ENCODE measurements at places on chromosomes 3 and 15.

DNA sequence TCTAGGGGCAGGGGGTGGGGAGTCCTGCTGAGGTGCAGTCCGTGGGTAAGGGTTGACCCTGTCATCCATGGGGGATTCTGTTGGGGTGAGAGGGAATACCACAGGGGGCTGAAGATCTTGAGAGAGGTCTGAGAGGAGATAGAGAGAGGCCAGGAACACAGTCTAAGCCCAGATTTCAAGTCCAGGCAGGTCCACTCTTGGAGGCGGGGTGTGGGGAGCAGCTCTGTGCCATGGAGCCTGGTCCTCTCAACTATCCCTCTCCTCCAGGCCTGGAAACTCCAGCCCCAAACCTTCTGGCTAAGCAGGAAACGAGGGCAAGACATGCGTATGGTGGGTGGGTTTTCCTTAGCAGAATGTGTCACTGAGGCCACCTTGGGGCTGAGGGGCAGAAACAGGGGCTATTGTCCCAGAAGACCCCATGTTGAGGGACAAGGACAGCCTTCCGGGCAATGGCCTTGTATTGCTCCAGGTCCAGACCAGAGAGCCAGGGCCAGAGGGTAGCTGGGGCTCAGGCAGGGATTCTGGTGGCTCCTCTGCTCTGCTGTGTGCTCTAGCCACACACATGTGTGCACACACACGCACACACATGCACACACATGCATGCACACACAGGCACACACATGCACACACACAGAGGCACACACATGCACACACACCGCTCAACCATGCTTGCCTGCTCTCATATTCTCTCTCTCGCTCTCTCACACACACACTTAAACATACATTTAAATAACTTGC, 48.6 kb upstream of the MAGEF1 start:
- no peak for ATAC-seq

DNA sequence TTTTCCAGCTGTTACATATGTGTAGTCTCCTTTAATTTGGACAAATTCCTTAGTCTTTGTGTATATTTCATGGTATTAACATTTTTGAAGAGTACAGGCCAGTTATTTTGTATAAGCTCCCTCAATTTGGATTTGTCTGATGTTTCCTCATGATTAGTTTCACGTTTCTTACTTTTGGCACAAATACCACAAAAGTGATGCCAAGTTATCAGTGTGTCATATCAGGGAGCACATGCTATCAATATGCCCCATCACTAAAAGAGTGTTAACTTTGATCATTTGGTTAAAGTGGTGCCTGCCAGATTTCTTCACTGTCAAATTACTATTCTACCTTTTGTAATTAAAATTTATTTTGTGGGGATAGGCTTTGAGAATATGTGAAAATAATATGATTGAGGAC, 14.6 kb downstream of the PCNP start:
- ATAC-seq: no peak

GRCh38 chr3:13876451-13877100, 3.3 kb downstream of the WNT7A start:
- no peak for ATAC-seq

DNA sequence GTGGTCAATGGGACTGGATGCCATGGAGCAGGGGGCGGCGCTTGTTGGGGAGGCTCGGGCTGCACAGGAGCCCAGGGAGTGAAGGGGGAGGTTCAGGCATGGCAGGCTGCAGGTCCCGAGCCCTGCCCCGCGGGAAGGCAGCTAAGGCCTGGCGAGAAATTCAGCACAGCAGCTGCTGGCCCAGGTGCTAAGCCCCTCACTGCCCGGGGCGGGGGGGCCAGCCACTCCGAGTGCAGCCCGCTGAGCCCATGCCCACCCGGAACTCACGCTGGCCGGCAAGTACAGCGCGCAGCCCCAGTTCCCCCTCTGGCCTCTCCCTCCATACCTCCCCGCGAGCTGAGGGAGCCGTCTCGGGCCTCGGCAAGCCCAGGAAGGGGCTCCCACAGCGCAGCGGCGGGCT, 11.3 kb downstream of the KLHDC8B start:
- no peak for ATAC-seq

DNA sequence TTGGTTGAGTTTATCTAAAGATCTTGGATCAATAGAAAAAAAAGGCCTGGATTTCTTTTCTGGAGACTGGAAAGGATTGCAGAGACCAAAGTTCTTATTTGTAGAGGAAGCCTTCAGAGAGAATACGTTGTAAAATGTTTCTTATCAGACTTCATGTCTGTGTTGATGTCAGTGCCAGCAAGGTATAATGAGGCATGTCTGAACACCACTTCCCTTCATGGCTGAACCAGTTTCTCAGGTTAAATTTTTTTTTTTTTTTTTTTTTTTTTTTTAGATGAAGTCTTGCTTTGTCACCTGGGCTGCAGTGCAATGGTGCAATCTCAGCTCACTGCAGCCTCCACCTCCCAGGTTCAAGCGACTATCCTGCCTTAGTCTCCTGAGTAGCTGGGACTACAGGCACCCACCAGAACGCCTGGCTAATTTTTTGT, 17.8 kb upstream of the ZNF774 start:
- ATAC-seq: no peak

DNA sequence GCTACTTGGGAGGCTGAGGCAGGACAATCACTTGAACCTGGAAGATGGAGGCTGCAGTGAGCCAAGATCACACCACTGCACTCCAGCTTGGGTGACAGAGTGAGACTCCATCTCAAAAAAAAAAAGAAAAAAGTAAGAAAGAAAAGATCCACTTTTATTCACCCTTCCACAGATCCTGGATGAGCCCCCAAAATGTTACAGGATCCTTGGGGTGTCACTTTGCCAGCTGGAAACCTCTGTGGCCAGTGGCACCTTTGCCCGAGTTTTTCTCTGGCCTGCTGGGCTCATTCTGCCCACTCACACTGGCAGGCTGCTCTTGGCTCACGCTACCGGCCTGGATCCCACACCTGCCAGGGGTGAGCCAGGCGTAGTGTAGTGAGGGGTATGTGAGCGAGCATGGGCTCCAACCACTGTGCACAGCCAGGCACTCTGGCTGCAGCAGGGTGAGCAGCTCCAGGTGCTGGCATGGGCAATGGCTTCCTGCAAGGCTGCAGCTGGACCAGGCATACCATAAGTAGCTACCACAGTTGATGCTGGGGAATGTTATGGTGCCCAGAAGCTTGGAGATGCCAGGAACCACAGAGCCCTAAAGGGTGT, 57.8 kb upstream of the C15orf39 start:
- ATAC-seq: no peak

DNA sequence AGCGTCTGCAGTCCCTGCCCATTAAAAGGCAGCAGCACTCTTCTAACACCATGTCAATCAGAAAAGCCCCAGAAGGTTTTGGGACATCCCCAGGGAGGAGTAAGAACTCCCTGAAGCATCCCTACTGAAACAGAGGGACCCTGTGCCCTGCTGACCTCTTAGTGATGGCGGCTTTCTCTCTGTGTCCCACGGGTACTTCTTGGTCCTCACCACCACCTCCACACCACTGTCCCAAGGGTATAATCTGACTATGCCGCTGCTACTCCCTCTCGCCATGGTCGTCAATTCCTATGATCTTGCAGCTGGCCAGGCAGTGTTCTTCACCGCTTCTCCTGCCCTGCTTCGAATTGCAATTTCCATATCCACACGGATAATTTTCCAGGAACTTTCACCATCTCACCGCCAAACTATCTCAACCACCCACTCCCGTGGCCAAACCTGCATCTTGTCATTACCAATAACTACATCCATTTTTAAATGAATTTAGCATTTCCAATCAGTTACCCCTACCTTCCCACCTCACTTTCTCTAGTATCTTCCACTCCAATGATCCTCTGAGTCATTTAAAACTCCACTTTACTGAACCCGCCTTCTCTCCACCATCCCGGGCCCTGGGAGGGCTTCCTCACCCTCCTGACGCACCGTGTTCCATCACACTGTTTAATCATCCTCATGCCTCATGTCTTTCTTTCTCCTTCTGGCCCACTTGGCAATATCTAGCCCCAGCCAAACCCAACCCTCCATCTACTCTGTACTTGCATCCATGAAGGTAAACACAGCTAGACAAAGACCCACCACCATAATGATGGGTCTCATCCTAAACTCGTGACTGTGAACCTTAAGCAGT, 23.7 kb downstream of the PRR23E start:
- ATAC-seq: no peak

- no peak for ATAC-seq
Measured at GRCh38 chr15:44282101-44282500, 6.4 kb upstream of the GOLM2 start.

- ATAC-seq: no peak
Measured at GRCh38 chr3:51934991-51935885, 6.5 kb downstream of the RRP9 start.

DNA sequence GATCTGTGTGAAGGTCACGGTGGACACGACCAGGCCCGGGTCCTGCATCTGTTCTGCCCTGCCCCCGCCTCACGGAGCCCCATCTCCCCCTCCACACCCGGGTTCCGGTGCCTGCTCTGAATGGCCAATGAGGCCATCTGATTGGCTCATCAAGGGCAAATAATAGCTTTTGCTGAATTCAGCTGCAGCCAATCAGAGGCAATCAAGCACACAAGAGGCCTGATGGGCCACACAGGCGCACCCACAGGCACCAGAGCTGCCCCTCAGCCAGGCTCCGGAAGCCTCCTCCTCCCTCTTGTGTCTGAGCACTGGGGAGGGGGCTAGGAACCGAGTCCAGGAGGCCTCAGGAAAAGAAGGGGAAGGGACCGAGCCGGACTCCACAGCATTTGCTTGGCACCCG, 49.5 kb downstream of the CACNA2D2 start:
- no peak for ATAC-seq

- no peak for ATAC-seq
Measured at GRCh38 chr3:123749711-123750110, 134.4 kb downstream of the MYLK start.

GRCh38 chr15:41939986-41940385, 32.4 kb downstream of the EHD4 start:
- no peak for ATAC-seq

DNA sequence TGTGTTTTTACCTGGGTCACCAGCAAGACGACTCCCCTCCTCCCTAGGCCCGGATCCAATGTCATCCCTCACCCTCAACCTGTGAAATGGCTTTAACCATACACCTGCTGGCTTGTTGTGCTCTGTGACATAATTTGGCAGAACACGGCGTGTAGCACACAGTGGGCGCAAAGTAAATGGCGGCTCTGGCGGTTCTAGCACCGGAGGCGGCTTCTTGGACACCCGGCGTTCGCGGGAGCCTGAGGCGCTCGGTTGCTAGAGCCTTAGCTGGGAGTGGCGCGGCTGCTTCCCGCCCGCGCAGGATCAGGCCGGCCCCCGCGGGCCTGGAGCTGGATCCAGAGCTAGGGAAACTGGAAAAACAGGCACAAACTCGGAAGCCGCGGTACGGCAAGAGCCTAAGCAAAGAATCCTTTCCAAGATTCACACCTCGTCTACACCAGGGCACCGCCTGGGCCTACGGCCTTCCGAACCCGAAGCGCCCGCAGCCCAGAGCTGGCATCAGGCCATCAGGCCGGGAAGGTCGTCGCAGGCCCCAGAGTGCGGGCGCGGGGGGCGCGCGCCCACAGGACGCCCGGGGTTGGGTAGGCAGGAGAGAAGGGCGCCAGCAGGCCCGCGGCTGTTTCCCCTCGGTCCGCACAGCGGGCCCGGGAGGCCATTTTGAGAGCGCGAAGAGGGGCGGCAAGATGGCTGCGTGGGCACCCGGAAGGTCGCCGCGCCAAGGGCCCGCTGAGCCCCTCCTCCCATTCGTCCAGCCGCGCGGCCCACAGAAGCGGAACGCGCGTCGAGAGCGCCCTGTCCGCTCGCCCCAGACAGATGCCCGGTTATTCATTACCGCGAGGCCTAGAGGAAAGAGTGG, 43.9 kb upstream of the POLG start:
- no peak for ATAC-seq

- ATAC-seq: no peak
Measured at GRCh38 chr3:146375219-146375618, 94.1 kb downstream of the PLSCR2 start.

GRCh38 chr15:58736018-58736643, 13.4 kb downstream of the ADAM10 start:
- ATAC-seq: no peak

All from activated CD4-positive, CD25-positive, alpha-beta regulatory T cell treated with anti-CD3 and anti-CD28 coated beads, Interleukin-2, amount 50 U/mL, for 24 hours (primary cell).